GM23338 (cell line): ENCODE measurements at places on chromosomes 7 and 10. TPM values are rescaled to one million over a fixed set of nuclear protein-coding genes. Genes with fewer than 3 reads are reported as not detected.

Gene STEAP2
- total RNA-seq, result 20.9 and 22.0 TPM in 2 replicates

Gene A1CF
- not detected in 2 replicates for total RNA-seq

Gene LSM5
- 56.6 and 59.5 TPM in 2 replicates for total RNA-seq

Gene NRAP
- total RNA-seq, result not detected in 2 replicates

Gene LIPF
- total RNA-seq, result not detected in 2 replicates

Gene CYP3A4
- not detected in 2 replicates for total RNA-seq

Gene SPDYE1
- total RNA-seq, result not detected in 2 replicates

Gene UTF1
- 7.7 and 12.2 TPM in 2 replicates for total RNA-seq

Gene ARL3
- total RNA-seq, result 8.5 and 9.4 TPM in 2 replicates

Gene OR2A2
- total RNA-seq, result not detected in 2 replicates

DNA sequence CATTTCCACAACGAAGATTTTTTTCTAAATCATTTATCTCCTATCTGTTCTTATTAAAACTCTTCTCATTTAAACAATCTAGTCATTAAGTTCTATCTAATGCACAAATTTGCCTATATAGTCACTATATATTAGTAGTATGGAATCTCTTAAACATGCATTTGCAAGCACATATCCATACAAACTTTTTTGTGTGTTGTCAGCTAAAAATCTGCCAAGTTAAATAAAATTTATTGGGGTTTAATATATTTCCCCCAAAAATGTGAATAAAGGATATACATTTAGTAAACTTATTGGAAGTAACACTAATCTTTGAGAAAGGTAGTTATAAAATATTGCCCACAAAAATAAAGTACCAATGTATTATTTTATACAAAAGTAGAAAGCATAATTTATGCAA is 55.3 kb downstream of the ORC5 start:
- no peak for DNase-seq
- no peak overlapping the region for H3K27ac ChIP-seq
- no peaks in the 10 kb centered on the region for H3K36me3 ChIP-seq
- H3K4me1 ChIP-seq, result no peaks in the 10 kb centered on the region

DNA sequence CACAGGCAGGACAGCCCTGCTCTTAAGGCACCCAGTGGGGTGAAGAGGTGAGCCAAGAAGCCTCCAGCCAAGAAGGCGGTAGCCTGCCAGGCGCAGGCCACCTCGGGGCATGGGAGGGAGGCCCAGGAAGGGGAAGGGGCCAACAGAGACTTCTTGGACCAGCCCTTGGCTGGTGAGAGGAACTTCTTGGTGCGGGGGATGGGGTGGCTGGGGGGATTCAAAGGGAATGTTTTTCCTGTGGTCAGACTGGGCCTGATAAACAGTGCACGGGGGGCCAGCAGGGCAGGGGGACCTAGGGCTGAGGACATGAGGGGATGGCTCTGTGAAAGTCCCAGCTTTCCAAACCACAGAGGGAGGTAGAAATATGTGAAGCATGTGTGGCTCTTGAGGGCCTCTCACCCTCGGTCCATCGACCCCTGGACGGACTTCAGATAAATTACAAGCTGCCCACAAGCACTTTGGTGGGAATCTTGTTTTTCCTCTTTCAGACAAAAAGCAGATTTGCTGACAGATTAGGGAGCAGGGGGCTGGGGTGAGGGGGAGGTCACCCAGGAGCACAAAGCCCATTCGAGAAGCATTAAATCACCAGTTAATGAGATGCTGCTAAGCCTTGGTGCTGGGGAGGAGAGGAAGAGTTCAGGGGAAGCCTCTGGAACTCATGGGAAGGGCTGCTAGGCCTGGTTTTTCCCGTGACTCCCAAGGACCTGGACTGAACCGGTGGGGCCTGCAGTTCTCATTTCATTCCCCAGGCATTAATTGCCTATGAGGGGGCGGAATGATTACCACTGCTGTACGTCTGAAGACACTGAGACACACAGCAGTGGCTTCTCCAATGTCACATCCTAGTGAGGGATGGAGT is 11.3 kb downstream of the CRYGN start:
- no peak overlapping the region for H3K27ac ChIP-seq
- no peak overlapping the region for H3K4me3 ChIP-seq
- peaks cover 25% of the 10 kb centered on the region for H3K4me1 ChIP-seq
- H3K36me3 ChIP-seq, result no peaks in the 10 kb centered on the region; the same call in 1 of the 2 replicates
- H3K27me3 ChIP-seq, result no peaks in the 10 kb centered on the region

DNA sequence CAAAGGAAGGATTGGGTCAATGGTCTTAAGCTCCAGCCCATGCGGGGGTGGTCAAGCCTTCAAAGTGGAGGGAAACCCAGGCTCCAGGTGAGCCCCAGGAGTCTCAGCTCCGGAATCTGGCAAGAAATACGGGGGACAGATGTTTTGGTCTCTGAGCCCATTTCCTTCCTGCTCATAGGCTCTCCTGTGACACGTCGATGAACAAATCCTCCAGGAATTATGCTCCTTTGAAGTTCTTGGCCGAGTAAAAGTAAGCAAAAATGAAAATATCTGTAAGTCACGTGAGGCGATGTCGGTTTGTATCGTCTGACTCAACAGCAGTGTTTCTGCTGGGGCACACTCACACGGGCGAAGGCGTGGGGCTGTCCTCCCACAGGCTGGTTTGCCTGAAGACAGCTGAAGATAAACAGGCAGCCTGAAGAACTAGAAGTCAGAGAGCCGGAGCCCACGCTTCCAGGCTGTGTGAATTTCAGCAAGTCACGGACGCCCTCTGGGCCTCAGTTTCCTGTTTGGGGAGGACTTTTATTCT is 52.6 kb upstream of the SMNDC1 start:
- H3K27ac ChIP-seq, result no peak overlapping the region
- no peaks in the 10 kb centered on the region for H3K36me3 ChIP-seq
- H3K27me3 ChIP-seq, result no peaks in the 10 kb centered on the region
- no peak for DNase-seq
- peaks cover 23% of the 10 kb centered on the region for H3K4me1 ChIP-seq

- no peak overlapping the region for H3K4me3 ChIP-seq
- H3K4me1 ChIP-seq, result no peaks in the 10 kb centered on the region; the same call in 1 of the 2 replicates
- H3K36me3 ChIP-seq, result no peaks in the 10 kb centered on the region
- H3K27ac ChIP-seq, result no peak overlapping the region
Observed at GRCh38 chr7:77830649-77831355, 32.2 kb downstream of the PHTF2 start.

GRCh38 chr10:89129911-89130310 is 77.2 kb downstream of the CH25H start:
- no peaks in the 10 kb centered on the region for H3K4me1 ChIP-seq
- no peak for DNase-seq
- no peak overlapping the region for H3K4me3 ChIP-seq
- H3K36me3 ChIP-seq, result no peaks in the 10 kb centered on the region

DNA sequence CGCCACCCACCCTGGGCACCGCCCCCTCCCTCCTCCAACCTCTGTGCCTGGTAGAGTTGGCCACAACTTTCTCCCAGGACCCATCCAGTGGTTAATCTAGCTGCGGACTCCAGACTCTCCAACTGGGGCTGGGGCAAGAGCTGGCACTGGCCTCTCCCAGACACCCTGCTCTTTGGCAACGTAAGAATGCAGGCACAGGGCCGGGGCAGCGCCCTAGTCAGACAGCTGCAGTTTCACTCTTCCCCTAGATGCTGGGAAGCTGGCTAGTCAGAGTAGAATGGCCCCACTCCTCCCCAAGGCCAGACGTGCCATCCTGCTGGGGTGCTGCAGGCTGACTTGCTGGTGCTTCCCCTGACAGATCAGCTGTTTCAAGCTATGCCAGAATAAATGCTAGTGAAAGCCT is 22.1 kb downstream of the HSPA12A start:
- no peaks in the 10 kb centered on the region for H3K36me3 ChIP-seq
- H3K4me1 ChIP-seq, result no peaks in the 10 kb centered on the region
- no peak overlapping the region for H3K27ac ChIP-seq
- no peak for DNase-seq
- H3K4me3 ChIP-seq, result no peak overlapping the region

GRCh38 chr7:132390705-132391104 is 185.6 kb downstream of the PLXNA4 start:
- no peak for DNase-seq
- H3K36me3 ChIP-seq, result no peaks in the 10 kb centered on the region
- no peak overlapping the region for H3K27ac ChIP-seq
- H3K4me1 ChIP-seq, result no peaks in the 10 kb centered on the region
- no peak overlapping the region for H3K4me3 ChIP-seq

DNA sequence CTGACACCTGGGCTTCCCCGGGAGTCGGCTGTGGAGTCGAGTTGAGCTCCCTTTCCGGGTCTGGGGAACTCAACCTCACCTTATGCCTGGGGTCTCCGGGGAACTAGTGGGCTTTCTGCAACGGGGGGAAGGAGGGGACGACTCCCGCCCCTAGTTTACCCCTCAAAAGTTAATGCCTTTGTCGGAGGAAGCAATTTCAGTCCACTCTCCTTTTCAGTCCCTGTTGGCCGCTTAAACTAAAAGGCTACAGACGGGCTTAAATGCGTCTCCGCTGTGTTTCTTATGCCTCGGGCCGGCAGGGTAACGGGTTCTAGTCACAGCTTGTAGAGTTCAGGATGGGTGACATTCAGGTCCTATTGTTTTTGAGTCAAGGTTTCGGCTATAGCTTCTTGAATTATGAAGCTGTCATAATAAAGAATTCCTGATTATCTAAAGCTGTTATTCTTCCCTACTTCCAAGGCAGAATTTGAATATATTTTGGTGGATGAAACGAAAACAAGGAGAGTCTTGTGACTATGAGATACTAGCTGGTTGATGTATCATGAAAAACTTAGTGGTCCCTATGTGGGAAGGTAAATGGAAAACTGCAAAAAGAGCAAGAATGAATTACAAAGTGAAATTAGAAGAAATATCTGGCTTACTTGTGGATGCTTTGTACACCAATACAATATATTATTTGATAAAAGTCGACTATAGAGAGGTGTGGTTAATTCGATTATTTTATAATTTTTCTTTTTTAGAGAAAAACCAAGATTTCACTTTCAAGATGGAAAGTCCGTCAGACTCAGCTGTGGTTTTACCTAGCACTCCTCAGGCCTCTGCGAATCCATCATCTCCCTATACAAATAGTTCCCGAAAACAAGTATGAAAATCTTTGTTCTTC is 495 bp downstream of the SFR1 start:
- H3K36me3 ChIP-seq, result no peaks in the 10 kb centered on the region
- peak overlapping the region; percentile 94 for H3K27ac ChIP-seq
- DNase-seq, result peak; percentile 67
- no peaks in the 10 kb centered on the region for H3K27me3 ChIP-seq

DNA sequence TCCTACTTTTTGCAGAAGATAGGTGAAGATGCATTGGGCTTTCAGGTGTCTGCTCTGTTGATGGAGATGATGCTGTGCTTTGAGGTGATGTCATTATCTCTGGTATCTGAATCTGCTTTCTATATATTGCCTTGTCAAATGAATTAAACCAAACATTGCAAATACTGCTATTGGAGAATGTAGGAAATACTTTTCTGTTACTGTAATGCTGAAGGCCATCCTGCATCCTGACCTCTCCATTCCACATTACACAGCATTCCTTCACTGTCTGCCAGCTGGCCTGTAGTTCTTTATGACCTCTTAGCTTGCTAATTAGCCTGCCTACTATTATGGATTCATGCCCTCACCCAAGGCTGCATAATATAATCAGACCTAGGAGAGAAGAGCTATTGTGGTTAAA is 73.2 kb downstream of the VCL start:
- peaks cover 5% of the 10 kb centered on the region for H3K36me3 ChIP-seq
- H3K27me3 ChIP-seq, result no peaks in the 10 kb centered on the region
- peaks cover 37% of the 10 kb centered on the region for H3K4me1 ChIP-seq
- no peak overlapping the region for H3K4me3 ChIP-seq
- peak overlapping the region; percentile 61 for H3K27ac ChIP-seq
- peak; percentile 58 for DNase-seq

GRCh38 chr7:85596827-85597226 is 410.0 kb upstream of the SEMA3D start:
- no peaks in the 10 kb centered on the region for H3K4me1 ChIP-seq
- H3K4me3 ChIP-seq, result no peak overlapping the region
- DNase-seq, result no peak

DNA sequence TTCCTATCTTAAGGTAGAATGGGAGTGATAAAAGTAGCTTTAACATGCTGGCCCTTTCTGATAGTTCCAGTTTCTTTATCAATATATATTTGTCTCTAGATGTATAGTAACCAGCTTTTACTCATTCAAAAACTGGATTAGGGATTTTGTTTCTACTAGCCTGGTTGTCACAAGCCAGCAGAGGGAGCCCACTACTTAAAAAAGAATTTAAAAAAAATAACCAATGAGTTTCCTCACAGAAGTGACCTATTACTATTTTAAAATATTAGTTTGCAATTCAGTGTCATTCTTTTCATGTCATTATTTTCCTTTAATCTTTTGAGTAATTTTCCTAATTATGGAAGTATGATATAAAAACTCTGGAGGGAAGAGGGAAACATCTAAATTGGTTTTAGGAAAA is 142.1 kb downstream of the PHTF2 start:
- H3K27me3 ChIP-seq, result no peaks in the 10 kb centered on the region
- DNase-seq, result peak; percentile 64
- no peak overlapping the region for H3K4me3 ChIP-seq

- H3K4me3 ChIP-seq, result no peak overlapping the region
- no peak overlapping the region for H3K27ac ChIP-seq
- peaks cover 12% of the 10 kb centered on the region; the same call in 1 of the 2 replicates for H3K4me1 ChIP-seq
- no peak for DNase-seq
Observed at GRCh38 chr7:141636053-141636452, 65.9 kb downstream of the DENND11 start.

- H3K27me3 ChIP-seq, result no peaks in the 10 kb centered on the region
- H3K4me1 ChIP-seq, result no peaks in the 10 kb centered on the region
- DNase-seq, result no peak
- H3K36me3 ChIP-seq, result no peaks in the 10 kb centered on the region
Observed at GRCh38 chr7:142776206-142776844, 5.6 kb downstream of the PRSS2 start.

DNA sequence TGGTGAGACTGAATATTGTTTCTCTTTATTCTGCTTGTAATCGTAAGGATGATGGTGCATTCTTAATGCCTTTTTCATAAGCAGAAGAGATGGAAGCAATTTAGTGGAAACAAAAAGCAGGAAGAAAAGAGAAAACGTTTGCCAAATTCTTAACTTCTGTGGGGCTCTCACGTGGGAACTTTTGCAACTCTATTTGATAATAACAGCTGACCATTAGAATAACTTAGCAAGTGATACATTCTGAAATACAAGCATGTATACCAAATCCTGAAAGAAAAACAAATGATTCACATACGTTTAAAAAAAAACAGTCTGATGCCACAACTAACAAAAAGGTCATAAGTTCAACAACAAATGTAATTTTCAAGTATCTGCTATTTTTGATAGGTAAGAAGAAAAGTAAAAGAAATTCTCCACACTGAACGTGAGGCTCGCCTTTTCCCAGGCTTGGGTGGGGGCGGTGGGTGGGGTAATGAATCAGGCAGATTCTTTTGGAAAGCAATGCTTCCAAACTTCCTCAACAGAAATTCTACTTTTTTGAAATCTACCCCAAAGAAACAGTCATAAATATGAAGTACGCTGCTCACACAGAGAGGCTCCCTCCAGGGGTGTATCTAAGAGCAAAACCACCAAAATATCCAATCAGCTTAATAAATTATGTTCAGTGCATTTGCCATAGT is 446.2 kb upstream of the MGMT start:
- H3K36me3 ChIP-seq, result no peaks in the 10 kb centered on the region
- no peak overlapping the region for H3K27ac ChIP-seq
- no peaks in the 10 kb centered on the region for H3K27me3 ChIP-seq
- no peak for DNase-seq

- H3K36me3 ChIP-seq, result no peaks in the 10 kb centered on the region
- H3K27ac ChIP-seq, result no peak overlapping the region
- no peaks in the 10 kb centered on the region for H3K27me3 ChIP-seq
- no peak overlapping the region for H3K4me3 ChIP-seq
- no peak for DNase-seq
Observed at GRCh38 chr10:99467236-99467999, 37.0 kb upstream of the GOT1 start.
